ENCODE measurements at places on chromosomes 1 and 21. TPM values are rescaled to one million over a fixed set of nuclear protein-coding genes. Genes with fewer than 3 reads are reported as not detected.

BEST4 gene
- total RNA-seq = 1.3 TPM

UTS2 gene
- total RNA-seq = 1.6 TPM

RPTN gene
- total RNA-seq = not detected

CTTNBP2NL gene
- 0.57 TPM for total RNA-seq

WNT3A gene
- total RNA-seq = not detected

GFI1 gene
- total RNA-seq = 52.2 TPM

DNA sequence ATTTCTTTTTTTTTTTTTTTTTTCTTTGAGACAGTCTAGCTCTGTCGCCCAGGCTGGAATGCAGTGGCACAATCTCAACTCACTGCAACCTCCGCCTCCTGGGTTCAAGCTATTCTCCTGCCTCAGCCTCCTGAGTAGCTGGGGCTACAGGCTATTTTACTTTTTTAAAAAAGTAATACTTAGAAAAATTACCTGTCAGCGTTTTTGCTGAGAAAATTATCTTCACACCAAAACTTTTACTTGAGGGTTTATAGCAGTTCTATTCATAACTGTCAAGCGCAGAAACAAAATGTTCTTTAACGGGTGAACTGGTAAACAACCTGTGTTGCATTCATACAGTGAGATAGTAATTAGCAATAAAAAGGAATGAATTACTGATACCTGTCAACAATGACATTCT, 1.5 kb upstream of the SLC25A24 start:
- DNase-seq = no peak

GRCh38 chr21:15128267-15128666, 63.5 kb upstream of the NRIP1 start:
- DNase-seq = no peak

DNA sequence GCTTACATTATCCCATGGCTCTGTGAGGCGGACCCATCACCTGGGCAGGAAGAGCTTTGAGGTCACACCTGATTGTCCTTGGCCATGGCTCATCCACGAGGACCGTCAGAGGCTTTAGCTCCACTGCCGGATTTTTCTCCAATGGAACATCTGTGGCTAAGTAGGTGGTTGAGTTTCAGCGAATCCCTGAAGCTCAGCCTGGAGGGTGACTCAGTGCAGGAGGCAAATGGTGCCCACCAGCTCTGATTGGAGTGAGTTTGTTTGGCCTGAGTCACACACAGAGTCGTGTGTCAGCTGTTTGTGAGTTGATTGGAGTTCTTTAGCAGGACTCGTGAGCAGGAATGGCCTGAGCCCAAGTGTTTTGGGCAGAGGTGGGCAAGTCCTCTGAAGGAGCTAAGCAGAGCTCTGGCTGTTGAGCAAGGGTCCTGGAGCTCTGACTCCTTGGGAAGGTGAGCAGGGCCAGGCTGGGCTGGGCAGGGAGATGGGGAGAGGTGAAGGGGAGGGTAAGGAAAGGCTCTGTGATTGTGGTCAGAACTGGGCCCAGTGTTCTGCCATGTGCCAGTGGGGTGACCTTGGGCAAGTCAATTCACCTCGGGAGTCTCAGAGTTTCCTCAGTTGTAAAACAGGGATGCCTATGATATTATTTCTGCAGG, 2.0 kb downstream of the SLC6A17 start:
- no peak for DNase-seq

GRCh38 chr1:228100822-228101613, 2.1 kb downstream of the C1orf35 start:
- DNase-seq = no peak

- no peak for DNase-seq
Measured at GRCh38 chr1:145716641-145717345, 2.5 kb upstream of the CD160 start.

DNA sequence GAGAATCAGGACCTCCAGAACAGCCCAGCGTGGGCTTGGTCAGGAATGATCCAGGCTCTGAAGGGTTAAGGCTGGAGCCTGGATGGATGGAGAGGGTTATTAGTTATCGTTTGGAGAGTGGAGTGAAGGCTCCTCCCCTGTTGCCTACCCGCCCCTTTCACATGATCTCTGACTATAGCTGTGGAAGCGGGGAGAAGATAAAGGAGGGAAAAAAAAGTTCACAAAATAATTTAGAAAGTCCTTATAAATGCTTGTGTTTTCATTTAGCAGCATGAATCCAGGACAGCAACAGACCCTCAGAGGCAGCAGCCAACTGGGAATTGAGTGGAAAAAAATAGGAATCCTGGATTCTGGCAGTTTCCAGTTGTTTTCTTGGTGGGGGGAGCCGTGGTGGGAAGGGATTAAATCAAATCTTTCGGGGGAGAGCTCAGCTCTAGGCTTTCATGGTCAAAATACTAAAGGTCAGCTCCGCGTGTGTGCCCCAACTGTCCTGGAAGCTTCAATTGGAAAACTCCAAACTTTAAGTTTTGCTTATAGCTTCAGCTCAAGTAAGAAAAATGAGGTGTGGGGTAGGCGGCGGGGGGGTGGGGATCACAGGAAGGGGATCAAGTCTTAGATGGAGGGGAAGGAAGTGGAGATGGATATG, 595 bp upstream of the DDR2 start:
- DNase-seq = no peak

DNA sequence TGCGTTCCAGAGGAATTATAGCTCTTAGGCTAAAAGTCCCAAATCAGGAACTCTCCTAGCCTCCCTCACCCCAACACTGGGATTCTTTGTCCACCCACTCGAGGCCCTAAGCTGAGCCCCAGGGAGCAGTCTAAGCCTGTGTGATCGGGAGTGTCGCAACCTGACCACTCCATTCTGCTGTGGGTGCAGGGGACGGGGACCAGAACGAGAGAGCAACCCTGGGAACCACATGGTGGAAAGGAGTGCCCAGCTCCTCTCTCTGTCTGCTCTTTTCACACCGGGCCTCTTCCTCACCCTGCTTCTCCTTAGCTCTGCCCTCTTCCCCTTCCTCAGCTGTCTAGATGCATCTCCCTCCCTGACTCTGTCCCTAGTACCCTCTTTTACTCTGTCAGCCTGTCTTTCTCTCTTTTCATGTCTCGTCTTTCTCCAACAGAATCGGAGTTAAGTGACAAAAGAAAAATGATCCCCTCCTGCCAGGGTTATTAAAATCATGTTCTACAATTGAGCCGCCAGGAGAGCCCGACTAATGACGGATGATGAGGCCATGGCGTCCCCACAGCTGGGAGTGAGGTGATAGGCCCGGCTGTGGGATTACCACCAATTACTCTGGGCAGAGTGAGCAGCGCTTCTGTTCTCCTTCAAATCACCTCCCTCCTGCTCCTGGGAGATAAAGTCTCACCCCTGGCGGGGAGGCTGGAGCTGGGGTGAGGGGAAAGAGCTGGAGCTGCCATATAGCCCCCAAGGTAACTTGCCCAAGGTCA, 34.5 kb upstream of the CSF3R start:
- no peak for DNase-seq

Data from activated naive CD8-positive, alpha-beta T cell treated with anti-CD3 and anti-CD28 coated beads, Interleukin-2, amount 10 ng/mL, durations not matched to agents 7 days and 5 days (primary cell).